ENCODE measurements at places on chromosomes 3 and 15. TPM values are rescaled to one million over a fixed set of nuclear protein-coding genes. Genes with fewer than 3 reads are reported as not detected.
A peak's percentile ranks its signal among the peaks of the same experiment; 100 is the strongest.

DNA sequence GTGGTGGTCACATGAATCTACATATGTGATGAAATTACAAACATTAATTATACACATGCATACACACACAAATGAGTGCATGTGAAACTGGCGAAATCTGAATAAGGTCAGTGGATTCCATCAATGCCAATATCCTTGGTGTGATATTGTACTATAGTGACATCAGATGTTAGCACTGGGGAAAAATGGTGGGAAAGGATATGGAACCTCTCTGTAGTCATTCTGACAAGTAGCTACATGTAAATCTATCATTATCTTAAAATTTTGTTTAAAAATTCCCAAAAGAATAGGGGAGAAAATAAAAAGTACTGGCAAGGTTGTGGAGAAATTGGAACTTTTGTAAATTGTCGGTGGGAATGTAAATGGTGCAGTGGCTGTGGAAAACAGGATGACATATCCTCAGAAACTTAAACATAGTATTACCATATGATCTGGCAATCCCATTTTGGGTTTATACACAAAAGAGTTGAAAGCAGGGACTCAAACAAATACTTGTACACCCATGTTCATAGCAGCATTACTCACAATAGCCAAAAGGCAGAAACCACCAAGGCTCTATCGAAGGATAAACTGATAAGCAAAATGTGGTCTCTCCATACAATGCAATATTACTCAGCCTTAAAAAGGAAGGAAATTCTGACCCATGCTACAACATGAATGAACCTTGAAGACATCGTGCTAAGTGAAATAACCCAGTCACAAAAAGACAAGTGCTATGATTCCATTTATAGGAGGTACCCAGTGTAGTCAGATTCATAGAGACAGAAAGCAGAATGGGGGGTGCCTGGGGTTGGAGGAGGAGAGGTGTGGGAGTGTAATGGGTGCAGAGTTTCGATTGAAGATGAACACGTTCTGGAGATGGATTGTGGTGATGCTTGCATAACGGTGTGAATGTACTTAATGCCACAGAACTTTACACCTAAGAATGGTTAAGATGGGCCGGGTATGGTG is 25.3 kb upstream of the HRH1 start:
- peak; percentile 92 for DNase-seq

GRCh38 chr15:79310612-79310984 is 314 bp upstream of the TMED3 start:
- DNase-seq = peak; percentile 12

Gene GNAT1
- total RNA-seq = 0.26 TPM

Gene DUOX1
- total RNA-seq = 13.2 TPM

GRCh38 chr15:49151831-49152230 is 3.6 kb downstream of the COPS2 start:
- no peak for DNase-seq

- no peak for DNase-seq
Measured at GRCh38 chr15:33155691-33156420, 38.7 kb downstream of the FMN1 start.

Gene ANO10
- 25.6 TPM for total RNA-seq
